ENCODE measurements at places on chromosomes 5 and 9. TPM values are rescaled to one million over a fixed set of nuclear protein-coding genes. Genes with fewer than 3 reads are reported as not detected.

GRCh38 chr5:137566118-137566541, 67.0 kb upstream of the SPOCK1 start:
- no peak for DNase-seq

The SAXO1 gene
- total RNA-seq = not detected

DNA sequence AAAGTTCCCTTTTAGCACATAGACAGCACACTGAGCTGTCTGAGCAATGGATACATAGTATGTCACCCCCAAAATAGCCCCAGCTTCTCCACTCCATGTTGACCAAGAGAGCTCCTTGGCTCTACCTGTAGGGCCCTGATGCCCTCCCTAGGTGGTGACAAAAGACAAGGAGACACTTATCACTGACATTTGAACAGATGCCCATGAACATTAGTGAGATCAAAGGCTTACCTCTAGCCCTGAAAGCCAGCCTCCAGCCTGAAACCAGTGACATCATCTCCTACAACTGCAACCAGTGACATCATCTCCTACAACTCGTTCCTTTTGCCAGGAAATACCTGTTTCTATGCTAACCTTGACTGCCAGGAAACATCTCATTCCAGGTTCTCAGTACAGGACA, 122.7 kb downstream of the FSTL4 start:
- DNase-seq = peak; percentile 18

The BARHL1 gene
- not detected for total RNA-seq

- no peak for DNase-seq
Measured at GRCh38 chr5:3377831-3378230, 217.8 kb upstream of the IRX1 start.

The LOX gene
- total RNA-seq = not detected

DNA sequence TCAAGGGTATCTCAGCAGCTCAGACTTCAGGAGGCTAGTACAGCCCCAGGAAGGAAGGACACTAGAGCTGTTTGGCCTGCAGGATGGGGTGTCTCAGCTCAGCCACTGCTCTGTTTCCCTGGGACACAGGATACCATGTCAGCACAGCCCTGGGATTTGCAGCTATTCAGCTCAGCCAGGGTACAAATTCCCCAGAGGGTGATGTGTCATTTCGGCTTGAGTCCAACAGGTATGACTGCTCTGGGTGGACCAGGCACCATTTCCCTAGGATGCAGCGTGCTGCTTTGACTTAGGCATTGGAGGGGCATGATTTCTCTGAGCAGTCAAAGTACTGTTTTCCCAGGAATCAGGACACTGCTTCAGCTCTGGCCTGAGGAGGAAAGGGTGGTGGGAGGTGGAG, 130.1 kb downstream of the ARSB start:
- DNase-seq = no peak

The GPR151 gene
- total RNA-seq = not detected

GRCh38 chr5:116632890-116633289, 58.3 kb upstream of the SEMA6A start:
- DNase-seq = no peak

The PCDHA6 gene
- not detected for total RNA-seq

- no peak for DNase-seq
Measured at GRCh38 chr9:95206143-95206542, 111.4 kb downstream of the FANCC start.

DNA sequence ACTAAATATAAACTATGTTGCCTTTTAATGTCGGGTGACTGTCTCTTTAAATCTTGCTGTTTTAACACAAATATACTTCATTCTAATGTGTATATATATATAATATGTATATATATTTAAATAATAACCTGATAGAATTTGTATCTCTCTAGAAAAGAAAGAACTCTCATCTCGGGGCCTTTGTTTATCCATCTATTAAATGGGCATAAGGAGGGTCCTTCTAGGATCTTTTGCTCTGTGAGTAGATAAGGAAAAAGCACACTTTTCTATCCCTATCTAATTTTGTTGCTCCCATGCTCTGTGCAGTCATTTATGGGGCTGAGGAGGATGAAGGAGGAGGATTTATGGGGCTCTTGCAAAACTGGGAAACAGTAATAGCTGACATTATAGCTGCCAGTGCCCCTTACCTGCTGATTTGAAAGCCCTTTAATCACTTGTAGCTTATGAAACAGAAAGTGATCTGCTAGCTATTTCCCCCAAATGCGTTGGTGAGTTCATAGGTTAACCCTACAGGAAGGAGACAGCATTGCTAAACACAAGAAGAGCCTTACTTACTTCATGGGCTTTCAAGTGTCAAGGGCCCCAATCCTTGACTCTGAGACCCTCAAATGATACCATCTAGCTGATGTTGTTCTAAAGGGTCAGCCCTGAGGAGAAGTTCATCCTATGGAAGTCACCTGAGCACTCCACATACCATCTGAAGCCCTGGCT, 5.8 kb upstream of the PPARGC1B start:
- DNase-seq = no peak

DNA sequence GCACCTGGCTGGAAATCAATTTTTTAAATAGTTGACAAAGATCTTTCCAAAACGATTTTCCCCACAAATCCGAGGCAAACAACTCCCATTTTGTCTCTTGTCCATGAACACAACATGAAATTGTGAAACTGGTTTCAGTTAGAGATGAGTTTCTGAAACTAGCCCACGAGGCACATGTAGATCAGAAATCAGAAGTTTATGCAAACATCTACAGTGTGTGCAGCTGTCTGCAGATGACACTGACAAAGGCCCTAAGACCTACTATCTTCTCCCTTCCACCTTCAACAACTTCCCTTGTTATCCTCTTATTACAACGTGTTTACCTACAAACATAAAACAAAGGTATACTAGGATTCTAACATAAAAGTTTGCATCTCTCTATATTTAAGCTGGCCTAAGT, 183.3 kb downstream of the DIRAS2 start:
- DNase-seq = no peak

The CACNA1B gene
- not detected for total RNA-seq

- no peak for DNase-seq
Measured at GRCh38 chr9:41229408-41230401, 40.6 kb upstream of the ZNG1F start.

DNA sequence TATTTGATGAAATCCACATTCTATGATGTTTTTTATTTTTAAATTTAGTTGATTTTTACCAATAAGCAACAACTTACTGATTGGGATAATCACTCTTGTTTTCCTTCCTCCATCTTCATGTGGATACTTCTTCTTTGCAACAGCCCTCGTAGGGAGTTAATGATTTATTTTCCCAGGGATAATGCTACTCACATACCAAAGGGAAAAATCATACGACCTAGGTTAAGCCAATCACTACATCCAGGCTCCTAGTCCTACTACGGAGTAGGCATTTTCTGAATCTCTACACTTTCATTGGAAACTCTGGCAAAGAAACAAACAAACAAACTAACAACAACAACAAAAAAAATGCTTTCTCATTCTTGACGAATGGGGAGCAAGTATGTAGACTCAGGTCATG, 663.4 kb downstream of the PTPRD start:
- no peak for DNase-seq

The EGFL7 gene
- 0.94 TPM for total RNA-seq

DNA sequence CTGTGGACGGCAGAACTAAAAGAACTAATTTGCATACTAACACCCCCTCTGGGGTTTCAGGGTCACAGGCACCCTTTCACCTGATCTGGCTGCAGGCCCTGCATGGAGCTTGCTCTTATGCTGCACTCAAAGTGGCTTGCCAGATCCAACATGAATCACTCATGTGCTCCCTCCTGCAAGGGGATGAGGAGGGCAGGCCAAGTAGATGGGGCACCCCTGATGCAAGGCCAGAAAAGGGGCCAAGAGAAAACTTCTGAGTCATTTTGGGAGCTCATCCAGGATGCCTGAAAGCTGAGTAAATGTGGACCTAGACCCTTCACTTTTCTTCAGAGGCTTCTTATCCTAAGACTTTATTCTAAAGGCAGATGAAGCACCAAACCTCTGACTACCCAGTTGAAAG, 558.5 kb upstream of the PTGER4 start:
- no peak for DNase-seq

DNA sequence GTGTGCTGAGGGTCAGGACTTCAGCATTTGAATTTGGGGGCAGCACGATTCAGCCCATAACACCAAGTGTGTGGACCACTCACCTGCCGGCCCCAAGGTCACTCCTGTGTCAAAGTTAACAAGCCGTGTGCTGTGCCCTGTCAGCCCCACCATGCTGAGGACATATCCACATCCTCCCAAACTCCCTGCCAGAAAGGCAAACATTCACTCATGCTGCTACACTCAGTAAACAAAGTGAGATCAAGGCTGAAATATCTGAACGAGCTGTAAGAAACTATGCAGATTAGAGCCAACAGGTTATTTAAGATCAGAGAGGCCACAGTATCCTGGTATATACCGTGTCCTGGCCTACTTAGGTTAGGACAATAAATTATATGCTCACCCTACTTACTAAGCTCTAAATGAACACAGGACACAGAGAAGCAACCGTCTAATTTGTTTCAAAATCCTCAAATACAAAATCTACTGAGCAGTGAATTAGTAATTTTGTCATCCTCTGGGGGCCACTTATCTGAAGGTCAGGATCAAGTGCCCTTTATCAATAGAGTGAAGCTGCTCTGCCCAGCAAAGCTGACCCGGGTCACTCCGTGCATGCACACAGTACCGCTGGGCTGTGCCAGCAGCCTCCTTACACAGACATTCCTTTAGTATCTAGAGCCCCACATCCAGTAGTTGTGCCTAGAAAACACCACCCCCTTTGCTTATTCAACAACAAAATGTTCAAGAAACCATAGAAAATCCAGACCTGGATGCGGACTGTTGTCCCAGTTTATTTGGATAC, 28.2 kb downstream of the RETREG1 start:
- DNase-seq = no peak

The DROSHA gene
- 72.5 TPM for total RNA-seq

- DNase-seq = no peak
Measured at GRCh38 chr5:33524476-33524875, 83.7 kb downstream of the TARS1 start.

DNA sequence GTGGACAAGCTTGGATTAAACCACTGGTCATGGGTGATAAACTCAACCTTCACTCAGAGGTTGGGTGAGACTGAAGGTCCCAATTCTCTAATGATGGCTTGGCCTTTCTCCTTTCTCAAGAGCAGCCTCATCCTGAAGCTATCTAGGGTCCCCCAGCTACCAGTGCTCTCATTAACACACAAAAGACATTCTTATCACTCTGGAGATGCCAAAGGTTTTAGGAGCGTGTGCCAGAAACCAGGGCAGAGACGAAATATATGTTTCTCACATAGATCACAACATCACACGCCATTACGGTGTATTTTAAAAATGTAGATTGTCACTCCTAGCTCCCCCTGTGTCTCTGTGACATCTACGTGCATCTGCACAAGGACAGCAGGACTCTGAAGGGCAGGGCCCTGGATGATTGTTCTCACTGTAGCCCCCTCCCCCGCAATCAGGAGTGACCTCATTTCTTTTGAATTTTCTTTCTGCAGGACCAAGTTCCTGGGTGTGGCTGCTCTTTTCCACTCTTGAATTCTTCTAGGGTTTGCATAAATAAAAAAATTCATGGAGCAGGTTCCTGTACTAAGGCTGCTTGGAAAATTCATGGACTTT, 311.3 kb downstream of the GADD45G start:
- no peak for DNase-seq

The FBXW5 gene
- total RNA-seq = 55.6 TPM

- DNase-seq = no peak
Measured at GRCh38 chr9:4415281-4415680, 75.0 kb upstream of the SLC1A1 start.

GRCh38 chr9:119556129-119556875, 187.1 kb upstream of the BRINP1 start:
- DNase-seq = peak; percentile 58

DNA sequence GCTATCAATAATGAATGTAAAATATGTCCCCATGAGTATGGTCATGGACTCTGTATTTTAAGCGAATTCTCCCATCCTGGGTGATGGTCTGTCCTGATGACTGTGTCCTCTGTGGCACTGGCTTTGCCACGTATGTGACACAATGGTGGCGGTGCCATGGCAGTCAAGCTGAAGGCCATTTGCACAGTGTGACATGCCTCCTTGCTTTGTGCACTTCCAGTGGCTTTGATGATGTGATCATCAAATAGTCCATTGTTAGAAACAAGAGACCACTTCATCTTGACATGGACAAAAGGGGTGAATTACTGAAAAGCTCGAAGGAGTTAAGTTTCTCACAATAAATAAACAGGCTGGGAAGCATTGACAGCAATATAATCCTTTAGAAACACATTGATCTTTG, 31.0 kb upstream of the PRRC1 start:
- DNase-seq = no peak

- DNase-seq = no peak
Measured at GRCh38 chr5:86626149-86626548, 8.4 kb downstream of the COX7C start.

The PTGER4 gene
- 65.2 TPM for total RNA-seq

GRCh38 chr5:79983618-79984017, 7.4 kb downstream of the MTX3 start:
- no peak for DNase-seq

DNA sequence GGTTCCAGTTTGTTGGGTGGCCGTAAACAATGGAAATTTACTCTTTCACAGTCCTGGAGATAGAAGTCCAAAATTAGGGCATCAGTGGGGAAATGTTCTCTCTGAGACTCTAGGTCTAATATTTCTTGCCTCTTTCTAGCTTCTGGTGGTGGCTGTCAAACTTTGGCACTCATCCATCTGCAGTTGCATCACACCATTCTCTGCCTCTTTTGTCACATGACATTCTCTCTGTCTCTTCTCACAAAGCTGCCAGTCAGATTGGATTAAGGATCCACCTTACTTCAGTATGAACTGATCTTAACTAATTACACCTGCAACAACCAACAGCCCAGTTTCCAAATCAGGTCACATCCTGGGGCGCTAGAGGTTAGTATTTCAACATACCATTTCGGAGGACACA, 222.9 kb upstream of the FTMT start:
- no peak for DNase-seq

DNA sequence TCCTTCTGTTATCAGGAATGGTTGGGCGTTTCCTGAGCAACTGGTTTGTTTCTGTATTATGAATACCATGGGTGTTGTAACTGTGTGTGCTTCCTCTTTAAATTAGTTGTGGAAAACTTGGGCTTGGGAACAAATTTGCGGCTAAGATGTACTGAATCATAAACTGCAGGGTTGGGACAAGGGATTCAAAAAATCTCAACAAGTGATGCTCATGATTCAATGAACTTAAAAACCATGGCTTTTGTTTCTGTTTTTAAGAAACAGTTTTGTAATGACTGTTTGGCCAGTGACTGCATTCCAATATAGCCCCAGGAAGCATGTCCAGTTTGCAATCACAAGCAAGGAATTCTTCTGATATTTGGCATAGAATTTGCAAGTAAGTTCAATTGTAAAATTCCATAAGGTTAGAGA, 657.5 kb upstream of the WWC1 start:
- no peak for DNase-seq

The FOXI1 gene
- not detected for total RNA-seq

All from activated naive CD8-positive, alpha-beta T cell treated with anti-CD3 and anti-CD28 coated beads for 36 hours (primary cell).